Tongue (tissue), 3 donors: ENCODE measurements at places on chromosomes 6 and 20. TPM values are rescaled to one million over a fixed set of nuclear protein-coding genes. Genes with fewer than 3 reads are reported as not detected.

ACTL10 gene
- 0.10 TPM for total RNA-seq

DDR1 gene
- 73.2 TPM for total RNA-seq

DNA sequence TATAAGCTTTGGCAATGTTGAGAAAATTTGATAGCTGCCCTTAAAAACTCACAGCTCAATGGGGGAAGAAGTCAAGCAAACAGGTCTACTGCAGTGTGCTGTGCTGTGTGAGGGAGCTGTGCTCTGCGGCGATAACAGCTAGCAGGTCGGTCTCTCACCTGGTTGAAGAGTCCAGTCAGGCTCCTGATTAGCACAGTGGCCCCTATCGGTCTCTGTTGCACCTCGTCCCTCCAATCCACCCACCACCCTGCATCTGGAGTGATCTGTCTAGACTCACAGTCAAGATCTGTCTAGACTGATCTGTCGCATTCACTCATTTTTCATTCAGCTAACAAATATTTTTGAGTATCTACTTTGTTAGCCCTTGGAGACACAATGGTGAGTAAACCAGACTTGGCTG lies 94.1 kb downstream of the MAP3K7 start:
- no peak for DNase-seq

DNA sequence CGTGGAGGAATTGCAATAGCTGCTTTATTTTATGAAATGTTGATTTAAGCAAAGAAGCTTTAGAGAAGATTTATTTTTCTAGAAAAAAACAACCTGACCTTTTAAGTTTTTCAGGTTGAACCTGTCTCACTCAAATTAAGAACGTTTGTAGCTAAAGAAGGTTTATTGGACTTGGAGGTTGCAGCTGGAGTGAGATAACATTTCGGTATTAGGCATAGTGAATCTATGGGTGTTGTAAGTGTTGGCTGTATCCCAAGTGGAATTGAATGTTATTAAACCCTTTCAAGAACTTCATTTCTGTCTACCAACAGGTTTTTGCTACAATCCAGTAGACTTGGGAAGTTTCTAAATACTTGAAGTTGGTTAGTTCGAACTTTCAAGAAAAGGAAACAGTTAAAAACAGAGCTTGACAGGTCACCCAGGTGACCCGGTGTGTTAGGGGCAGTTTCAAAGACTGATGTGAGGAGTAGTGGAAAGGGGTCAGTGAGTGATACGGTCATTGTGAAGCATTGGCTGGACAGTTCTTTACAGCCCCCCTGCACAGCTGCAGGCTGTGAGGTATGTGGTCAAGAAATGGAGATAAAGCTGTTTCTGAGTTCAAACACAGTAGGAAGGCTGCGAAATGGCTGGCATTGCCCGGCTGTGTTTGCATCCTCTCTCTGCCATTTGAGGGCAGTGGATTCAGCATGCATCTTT lies 2.4 kb upstream of the TBCC start:
- DNase-seq, result peak; percentile 37

GRCh38 chr6:49531774-49532569 lies 18.5 kb upstream of the C6orf141 start:
- peak; percentile 77 for DNase-seq
